Aortic smooth muscle cell (primary cell): ENCODE measurements at places on chromosomes 6 and 20. TPM values are rescaled to one million over a fixed set of nuclear protein-coding genes. Genes with fewer than 3 reads are reported as not detected.

Gene EYS
- under 0.01 TPM in 2 replicates for total RNA-seq

Gene MOG
- total RNA-seq: not detected in 2 replicates

Gene TPD52L2
- 139 and 147 TPM in 2 replicates for total RNA-seq

Gene MEI4
- not detected in 2 replicates for total RNA-seq

Gene SFTA2
- total RNA-seq: not detected in 2 replicates

Gene TCP11
- 0.13 and 0.25 TPM in 2 replicates for total RNA-seq

Gene CRISP2
- not detected in 2 replicates for total RNA-seq

Gene WFDC10B
- not detected in 2 replicates for total RNA-seq

Gene GTSF1L
- total RNA-seq: not detected in 2 replicates

Gene MAS1
- under 0.01 TPM in 2 replicates for total RNA-seq

Gene CENPB
- total RNA-seq: 116 and 144 TPM in 2 replicates

Gene MACROD2
- 0.40 and 0.56 TPM in 2 replicates for total RNA-seq

Gene PARD6B
- total RNA-seq: 0.25 and 0.26 TPM in 2 replicates

Gene NOX3
- not detected in 2 replicates for total RNA-seq

Gene SEC63
- 21.0 and 29.3 TPM in 2 replicates for total RNA-seq

Gene MUCL3
- not detected in 2 replicates for total RNA-seq

Gene ZNF341
- total RNA-seq: 0.92 and 1.3 TPM in 2 replicates

Gene FAM8A1
- total RNA-seq: 21.9 and 25.1 TPM in 2 replicates

Gene SLA2
- total RNA-seq: not detected in 2 replicates

Gene RAET1E
- 0.56 and 1.8 TPM in 2 replicates for total RNA-seq

Gene SPATS1
- total RNA-seq: not detected in 2 replicates

Gene SLC17A1
- not detected in 2 replicates for total RNA-seq

Gene SIRPD
- not detected in 2 replicates for total RNA-seq

Gene ELOVL4
- 2.8 and 3.3 TPM in 2 replicates for total RNA-seq

Gene TUBB2B
- total RNA-seq: 1.4 and 2.1 TPM in 2 replicates
